ENCODE measurements at places on chromosomes 12 and 14. TPM values are rescaled to one million over a fixed set of nuclear protein-coding genes. Genes with fewer than 3 reads are reported as not detected.

Gene FAM90A1
- not detected for total RNA-seq

DNA sequence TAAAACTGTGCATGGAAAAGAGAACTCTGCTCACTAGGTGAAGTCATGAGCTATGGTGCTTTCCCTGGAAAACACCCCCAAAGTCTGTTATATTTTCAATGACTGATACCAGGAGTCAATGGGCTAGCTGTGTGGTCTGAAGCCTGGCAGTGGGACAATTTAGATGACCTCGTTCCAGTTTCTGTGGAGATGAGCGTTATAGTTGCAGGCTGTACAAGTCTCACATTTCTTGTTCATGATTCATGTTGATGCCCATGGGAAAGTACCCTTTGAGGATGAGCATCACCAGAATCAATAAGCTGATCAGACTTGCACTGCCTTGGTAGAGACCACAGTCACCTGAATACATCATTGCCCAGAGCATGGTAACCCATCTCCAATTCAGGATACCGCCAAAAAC, 70.7 kb downstream of the NOVA1 start:
- DNase-seq = no peak

- DNase-seq = peak; percentile 85
These were observed 36.3 kb downstream of the LIMA1 start for GRCh38 chr12:50246873-50247612.

DNA sequence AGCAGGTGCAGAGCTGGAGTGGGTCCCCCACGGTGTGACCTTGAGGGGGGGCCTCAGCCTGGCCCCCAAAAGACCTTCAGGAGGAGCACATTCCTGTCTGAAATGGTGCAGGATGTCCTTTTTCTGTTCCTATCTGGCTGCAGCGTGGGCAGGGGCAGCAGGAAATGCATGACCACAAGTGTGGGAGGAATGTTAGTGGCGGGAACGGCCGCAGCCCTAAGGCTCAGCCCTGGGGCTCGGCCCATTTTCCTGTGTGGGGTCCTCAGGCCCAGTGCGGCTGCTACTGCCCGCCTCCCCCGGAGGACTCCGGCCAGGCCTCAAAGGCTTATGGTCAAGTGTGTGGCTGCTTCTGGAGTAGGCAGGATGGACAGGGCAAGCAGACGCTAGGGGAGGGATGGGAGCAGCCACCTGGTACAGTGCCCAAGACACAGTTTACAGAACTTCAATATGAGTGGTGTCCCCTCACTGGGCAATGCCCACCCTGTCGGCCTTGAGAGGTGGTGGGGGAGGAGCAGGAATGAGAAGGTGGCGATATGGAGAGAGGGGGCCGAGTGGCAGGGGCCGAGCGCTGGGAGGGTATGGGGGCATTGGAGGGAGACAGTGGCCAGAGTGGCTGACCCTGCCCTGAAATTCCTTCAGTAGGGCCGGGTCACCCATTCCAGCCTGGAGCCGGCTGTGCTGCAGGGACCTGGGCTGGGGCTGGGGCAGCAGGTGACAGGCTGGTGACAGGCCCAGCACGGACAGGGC, 137.4 kb downstream of the CALM1 start:
- peak; percentile 87 for DNase-seq

All from osteoblast (primary cell).